NCI-H2081 (cell line): ENCODE measurements at places on chromosomes 1 and 21.
A peak's percentile ranks its signal among the peaks of the same experiment; 100 is the strongest.

GRCh38 chr1:23618586-23619083 lies 59.3 kb upstream of the ID3 start:
- DNase-seq: no peak

GRCh38 chr21:38920631-38921398 lies 115.1 kb downstream of the ETS2 start:
- DNase-seq: no peak

- DNase-seq: peak; percentile 22
Observed at GRCh38 chr1:13737398-13737797, 37.4 kb downstream of the PRDM2 start.

GRCh38 chr1:231753313-231753712 lies 126.7 kb downstream of the DISC1 start:
- DNase-seq: no peak

DNA sequence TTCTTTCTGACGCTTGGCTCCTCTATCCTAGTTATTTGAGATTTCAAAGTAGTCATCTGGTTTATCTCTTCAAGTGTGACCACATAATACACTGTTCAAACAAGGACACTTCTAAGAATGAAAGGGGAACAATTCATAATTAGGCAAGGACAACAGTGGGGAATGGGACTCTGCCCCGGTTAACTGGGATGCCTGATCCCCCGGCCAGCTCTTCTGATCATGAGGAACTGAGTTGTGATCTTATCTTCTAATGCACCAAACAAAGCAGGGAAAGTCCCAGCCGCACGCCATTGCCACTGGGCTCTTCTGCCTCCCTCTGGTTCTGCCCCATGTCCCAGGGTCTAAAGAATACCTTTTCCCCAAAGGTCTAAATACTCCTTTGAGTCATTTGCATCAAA lies 158.2 kb upstream of the IRF2BP2 start:
- no peak for DNase-seq

DNA sequence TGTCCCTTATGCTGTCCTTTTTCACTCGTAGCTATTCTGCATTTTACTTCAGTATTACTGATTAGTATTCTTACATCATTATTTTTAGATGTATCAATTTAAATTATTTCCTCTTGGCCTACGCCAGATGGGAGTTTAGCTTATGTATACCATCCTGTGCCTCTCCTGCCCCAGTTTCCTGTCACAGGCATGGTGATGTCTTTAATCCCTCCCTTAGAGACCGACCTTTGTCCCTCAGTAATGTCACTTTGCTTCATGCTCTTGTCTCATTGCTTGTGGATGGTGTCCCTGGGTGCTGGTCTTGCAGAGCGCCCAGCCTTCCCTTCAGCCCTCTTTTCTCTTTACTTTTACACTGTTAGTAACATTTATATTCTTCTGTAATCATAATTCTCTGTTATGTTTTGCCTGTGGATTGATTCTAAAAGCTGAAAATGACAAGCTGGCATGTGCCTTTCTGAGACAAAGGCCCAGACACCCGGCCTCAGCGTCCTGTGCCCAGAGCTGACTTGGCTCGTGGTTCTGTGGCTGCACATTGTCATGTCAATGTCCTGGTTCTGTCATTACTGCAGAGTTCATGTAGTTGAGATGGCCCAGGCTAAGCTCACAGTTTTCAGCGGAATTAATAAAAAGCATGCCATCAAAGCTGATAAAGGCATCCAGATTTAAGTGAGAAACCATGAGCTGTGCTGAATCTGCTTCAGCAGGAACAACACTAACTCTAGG lies 100.7 kb downstream of the MTR start:
- no peak for DNase-seq

GRCh38 chr1:109764561-109765482 lies 1.1 kb upstream of the EPS8L3 start:
- no peak for DNase-seq

GRCh38 chr1:20997602-20998224 lies 179.0 kb downstream of the EIF4G3 start:
- DNase-seq: no peak

DNA sequence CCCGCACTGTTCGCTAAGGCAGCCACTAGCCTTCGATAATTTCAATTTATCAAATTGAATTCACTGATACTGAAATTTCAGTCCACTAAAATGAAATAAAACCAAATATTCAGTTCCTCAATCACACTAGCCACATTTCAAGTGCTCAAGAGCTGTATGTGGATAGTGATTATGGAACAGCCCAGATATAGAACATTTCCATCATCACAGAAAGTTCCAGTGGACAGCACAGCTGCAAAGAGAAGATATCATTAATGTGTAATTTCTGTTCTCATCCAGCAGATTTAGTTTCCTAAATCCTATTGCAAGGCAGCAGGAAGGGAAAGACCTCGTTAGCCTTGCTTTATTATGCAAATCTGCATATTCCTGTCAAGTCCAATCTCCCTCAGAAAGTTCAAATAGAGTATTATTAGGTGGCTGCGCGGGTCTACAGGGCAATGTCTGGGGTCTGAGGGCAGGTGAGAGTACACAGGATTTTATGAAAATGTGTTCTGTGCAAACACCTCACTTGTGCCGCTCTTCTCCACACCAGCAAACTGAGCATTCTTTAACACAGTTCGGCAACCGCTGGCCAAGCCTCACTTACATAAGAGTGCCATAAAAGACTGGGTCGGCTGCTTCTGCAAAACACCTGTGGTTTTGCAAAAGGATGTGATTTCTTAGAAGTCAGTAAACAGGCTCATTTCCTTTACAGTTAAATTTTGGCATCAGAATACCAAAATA lies 22.4 kb downstream of the CAPZB start:
- DNase-seq: no peak

DNA sequence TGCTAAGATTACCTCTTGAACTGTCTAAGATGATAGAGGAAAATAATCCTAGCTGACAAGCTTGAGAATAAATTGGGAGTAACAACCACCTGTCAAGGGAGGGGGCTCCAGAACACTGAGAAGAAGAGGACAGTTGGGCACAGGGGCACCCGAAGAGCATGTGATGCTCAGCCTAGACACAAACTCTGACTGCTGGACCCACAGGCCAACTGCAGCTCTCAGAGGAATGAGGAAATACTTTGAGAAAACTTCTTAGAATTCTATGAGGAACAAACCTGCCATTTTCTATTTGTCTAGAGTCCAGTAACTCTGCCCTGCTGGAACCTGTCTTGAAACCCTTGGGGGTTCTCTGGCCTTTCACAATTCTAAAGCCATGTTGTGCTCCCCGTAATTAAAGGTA lies 124.1 kb upstream of the KCNK2 start:
- DNase-seq: no peak

DNA sequence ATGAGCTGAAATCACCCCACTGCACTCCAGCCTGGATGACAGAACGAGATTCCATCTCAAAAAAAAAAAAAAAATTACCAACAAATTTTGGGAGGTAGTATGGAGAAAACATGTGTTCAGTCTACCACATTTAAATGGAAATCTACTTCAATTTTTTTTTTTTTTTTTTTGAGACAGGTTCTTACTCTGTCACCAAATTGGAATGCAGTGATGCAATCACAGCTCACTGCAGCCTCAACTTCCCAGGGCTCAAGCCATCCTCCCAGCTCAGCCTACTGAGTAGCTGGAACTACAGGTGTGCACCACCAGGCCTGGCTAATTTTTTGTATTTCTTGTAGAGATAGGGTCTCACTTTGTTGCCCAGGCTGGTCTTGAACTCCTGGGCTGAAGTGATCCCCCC lies 82.1 kb downstream of the GFI1 start:
- DNase-seq: no peak

DNA sequence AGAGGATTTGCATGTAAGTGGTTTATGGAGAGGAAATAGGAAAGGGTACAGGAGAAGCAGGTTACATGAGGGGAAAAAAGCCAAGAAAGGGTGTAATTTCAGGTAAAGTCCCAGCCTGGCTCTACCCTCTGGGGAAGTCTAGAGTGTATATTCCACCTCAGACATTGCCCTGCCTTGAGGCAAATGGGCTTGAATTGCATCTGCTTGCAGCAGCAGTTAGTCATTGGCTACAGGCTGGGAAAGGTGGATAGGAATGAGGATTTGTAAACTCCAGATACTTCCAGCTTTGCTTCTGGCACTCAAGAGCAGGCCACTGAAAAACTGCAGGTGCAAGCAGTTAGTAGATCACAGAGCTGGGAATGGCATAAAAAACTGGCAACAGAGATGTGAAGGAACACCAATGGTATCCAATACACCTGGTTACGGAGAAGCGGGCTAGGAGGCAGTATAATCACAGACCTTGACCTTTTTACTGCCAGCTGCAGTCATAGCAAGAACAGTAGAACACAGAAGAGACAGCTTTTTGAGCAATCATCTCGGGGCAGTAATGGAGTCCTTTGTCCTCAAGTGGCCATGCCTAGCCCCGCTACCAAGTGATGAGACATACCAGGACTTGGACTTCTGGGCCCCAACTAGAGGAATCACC lies 226.9 kb upstream of the NRIP1 start:
- no peak for DNase-seq

- DNase-seq: no peak
Observed at GRCh38 chr1:103180660-103181059, 72.3 kb upstream of the COL11A1 start.

GRCh38 chr1:198849093-198849492 lies 210.3 kb downstream of the PTPRC start:
- DNase-seq: peak; percentile 61

DNA sequence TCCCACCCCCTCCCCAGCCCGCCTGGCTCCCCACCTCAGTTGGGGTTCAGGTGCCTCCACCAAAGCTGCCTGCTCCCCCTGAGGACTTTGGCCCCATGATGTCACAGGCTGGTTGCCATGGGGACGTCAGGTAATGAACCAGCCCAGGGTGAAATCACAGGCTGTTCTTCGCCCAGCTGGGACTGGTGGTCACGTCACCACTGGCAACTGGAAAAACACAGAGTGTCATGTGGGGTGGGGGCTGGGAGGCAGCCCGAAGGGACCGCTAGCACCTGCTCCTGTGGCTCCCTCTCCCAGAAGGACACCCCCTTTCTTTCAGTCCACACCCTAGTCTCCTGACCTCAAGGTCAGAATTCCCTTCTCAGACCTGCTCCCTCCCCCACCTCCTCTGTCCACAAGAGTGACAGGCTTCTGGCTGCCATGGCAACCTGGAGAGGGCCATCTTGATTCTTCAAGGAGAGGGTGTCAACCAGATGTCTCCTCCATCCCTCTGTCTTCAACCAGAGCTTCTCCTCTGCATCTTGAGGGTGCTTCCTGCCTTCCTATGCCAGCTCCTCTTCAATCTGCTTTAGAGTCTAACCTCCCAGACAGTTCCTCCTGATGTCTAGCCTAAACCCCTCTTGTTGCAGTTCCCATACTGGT lies 6.2 kb downstream of the FAM131C start:
- peak; percentile 22 for DNase-seq

GRCh38 chr21:43664358-43664757 lies 5.0 kb downstream of the RRP1B start:
- DNase-seq: no peak

GRCh38 chr1:246065592-246065991 lies 441.5 kb downstream of the SMYD3 start:
- no peak for DNase-seq

GRCh38 chr1:150764617-150765101 lies 919 bp downstream of the CTSS start:
- DNase-seq: no peak

DNA sequence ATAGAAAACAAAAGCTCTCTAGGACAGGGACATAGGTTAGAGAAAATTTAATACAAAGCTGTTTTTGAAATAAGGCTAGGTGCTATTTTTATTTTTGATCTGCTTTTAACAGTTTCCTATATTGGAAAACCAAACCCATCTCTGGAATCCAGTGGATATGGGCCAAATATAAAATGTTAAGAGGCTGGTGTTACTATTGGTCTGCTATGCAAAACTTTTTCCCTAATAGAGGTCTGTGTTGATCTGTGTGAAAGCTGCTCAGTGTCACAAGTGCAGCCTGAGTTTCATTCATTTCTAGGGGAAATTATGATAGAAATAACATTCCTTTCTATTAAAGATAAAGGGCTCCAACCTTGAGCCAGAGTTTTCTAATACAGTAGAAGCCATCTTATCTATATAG lies 116.4 kb downstream of the OLFML2B start:
- no peak for DNase-seq

GRCh38 chr1:111372336-111372965 lies 55.1 kb downstream of the OVGP1 start:
- DNase-seq: no peak

GRCh38 chr1:89525169-89525855 lies 683 bp downstream of the LRRC8B start:
- DNase-seq: peak; percentile 59

- no peak for DNase-seq
Observed at GRCh38 chr1:117122330-117123025, 929 bp upstream of the TRIM45 start.

DNA sequence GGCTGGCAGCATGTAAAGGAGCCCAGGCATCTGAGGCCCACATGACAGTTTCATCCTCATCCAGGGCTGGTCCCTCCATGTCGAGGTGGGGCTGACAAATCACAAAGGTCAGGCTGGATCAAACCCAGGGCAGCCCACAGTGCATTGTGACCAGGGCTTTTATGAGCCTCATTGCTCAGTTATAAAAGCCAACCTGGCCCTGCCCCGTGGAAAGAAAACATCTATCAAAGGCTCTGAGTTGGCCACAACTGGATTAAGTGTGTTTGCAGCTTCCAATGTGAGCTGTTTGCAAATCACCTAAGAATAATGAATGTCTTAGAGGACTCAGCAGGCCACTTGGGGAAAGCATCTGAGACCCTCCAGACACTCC lies 45.4 kb downstream of the GRHL3 start:
- no peak for DNase-seq

GRCh38 chr1:40553017-40553416 lies 21.6 kb downstream of the ZNF684 start:
- DNase-seq: no peak

GRCh38 chr1:27162090-27162489 lies 7.2 kb upstream of the SLC9A1 start:
- DNase-seq: no peak

GRCh38 chr1:85544689-85545215 lies 35.8 kb upstream of the CCN1 start:
- DNase-seq: no peak

DNA sequence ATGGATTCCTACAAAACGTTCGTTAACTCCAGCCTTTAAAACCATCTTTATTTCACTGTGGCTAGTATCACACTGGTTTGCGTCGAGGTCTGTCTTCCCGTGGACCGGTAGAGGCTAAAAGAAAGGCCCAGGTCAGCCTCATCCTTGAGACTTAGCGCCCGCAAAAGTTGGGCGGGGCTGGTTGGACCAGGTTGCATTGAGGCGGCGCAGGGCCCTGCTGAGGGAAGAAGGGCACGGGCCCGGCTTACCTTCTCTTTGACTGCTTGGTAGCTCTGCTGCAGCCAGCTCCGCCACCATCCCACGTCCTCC lies 455 bp downstream of the BSDC1 start:
- no peak for DNase-seq

DNA sequence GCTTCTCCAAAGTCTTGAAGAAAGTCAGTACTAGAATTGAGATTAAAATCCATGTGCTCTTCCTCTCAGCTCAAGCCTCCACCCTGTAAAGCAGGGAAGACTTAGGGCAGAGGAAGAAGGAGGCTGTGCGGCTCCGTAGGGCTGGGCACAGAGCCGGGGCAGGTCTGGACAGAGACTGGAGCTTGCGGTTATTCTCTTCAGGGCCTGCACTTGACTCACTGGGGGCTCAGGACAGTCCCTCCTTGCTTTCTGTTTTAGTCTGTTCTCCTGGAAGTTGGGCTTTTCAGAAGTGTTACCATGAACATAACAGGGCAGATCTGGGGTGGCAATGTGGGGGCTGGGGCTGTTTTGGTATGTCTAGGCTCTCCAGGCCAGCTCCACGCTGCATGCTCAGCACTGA lies 21.6 kb upstream of the TRABD2B start:
- DNase-seq: no peak
